ENCODE measurements at places on chromosomes 2 and 18. TPM values are rescaled to one million over a fixed set of nuclear protein-coding genes. Genes with fewer than 3 reads are reported as not detected.

DNA sequence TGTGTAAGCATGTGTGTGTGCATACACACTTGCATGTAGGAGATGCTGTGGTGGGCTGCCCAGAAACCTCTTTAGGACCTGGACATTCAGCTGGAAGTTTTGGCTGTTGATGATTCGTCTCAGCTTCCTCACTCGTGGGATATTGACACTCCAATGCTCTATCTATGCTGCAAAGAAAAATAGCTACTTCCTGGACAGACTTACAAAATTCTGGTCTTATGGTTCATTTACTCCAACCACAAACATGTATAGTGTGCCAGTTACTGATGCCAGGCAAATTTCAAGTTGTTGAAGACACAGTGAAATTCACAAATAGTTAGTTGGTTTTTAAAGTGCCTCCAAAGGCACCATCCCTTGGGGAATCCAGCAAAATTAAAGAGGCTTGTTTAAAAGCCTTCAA lies 882.6 kb downstream of the CPS1 start:
- no peak for DNase-seq

Gene RTTN
- total RNA-seq: 38.6 TPM

Gene FAM237A
- not detected for total RNA-seq

GRCh38 chr2:210635257-210635656 lies 78.9 kb downstream of the CPS1 start:
- DNase-seq: peak; percentile 56

GRCh38 chr18:60017371-60017770 lies 117.6 kb downstream of the PMAIP1 start:
- DNase-seq: no peak

DNA sequence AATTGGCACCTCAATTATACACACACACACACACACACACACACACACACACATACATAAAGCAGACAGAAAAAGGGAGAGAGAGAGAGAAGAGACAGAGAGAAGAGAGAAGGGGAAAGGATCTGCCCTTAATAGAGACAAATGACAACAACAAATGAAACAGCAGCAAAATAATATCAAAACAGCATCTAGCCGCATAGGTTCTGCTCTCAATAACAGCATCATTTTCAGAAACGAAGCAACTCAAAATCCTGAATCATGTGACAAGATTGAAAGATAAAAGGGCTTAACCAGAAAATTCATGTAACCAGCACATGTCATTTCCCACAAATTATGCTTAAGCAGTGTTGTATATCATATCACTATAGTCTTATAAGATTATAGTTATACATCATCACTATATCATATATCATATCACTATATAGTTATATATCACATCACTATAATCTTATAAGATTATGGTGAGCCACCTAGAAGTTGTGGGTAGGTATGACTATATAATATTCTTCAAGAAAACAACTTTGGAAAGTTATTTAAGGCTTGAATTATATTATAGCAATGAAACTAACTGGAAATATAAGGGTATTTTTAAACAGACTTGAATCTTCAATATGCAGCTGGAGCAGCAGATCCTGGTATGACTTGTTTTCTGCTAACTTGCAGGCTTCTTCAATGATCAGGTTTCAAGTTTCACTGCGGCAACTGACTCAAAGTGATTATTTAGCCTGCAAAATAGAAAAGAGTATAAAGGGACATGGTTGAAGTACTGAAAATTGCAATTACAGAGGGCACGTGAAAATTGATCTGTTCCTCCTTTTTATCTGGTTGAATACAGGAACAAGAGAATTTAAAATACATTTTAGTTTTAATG lies 16.1 kb upstream of the VPS54 start:
- DNase-seq: peak; percentile 40

DNA sequence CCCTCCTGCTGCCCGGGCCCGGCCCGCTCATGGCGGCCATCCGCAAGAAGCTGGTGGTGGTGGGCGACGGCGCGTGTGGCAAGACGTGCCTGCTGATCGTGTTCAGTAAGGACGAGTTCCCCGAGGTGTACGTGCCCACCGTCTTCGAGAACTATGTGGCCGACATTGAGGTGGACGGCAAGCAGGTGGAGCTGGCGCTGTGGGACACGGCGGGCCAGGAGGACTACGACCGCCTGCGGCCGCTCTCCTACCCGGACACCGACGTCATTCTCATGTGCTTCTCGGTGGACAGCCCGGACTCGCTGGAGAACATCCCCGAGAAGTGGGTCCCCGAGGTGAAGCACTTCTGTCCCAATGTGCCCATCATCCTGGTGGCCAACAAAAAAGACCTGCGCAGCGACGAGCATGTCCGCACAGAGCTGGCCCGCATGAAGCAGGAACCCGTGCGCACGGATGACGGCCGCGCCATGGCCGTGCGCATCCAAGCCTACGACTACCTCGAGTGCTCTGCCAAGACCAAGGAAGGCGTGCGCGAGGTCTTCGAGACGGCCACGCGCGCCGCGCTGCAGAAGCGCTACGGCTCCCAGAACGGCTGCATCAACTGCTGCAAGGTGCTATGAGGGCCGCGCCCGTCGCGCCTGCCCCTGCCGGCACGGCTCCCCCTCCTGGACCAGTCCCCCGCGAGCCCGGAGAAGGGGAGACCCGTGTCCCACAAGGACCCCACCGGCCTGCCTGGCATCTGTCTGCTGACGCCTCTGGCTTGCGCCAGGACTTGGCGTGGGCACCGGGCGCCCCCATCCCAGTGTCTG lies 767 bp downstream of the RHOB start:
- DNase-seq: peak; percentile 58

- peak; percentile 49 for DNase-seq
Observed at GRCh38 chr2:39524061-39524460, 87.0 kb upstream of the MAP4K3 start.

- DNase-seq: no peak
Observed at GRCh38 chr2:71605173-71605641, 151.8 kb downstream of the DYSF start.

Gene SP140
- 0.09 TPM for total RNA-seq

Gene ADRA2B
- total RNA-seq: under 0.01 TPM

Gene GPR39
- 12.7 TPM for total RNA-seq

- peak; percentile 74 for DNase-seq
Observed at GRCh38 chr2:29309090-29310029, 194.1 kb downstream of the CLIP4 start.

- no peak for DNase-seq
Observed at GRCh38 chr2:36404318-36404717, 48.7 kb downstream of the CRIM1 start.

- no peak for DNase-seq
Observed at GRCh38 chr18:63161032-63161760, 158.4 kb downstream of the BCL2 start.

Gene SLC19A3
- total RNA-seq: 1.6 TPM

Gene C1QL2
- not detected for total RNA-seq

- DNase-seq: no peak
Observed at GRCh38 chr2:190794790-190795189, 85.8 kb upstream of the GLS start.

- DNase-seq: peak; percentile 39
Observed at GRCh38 chr2:198873503-198874471, 584.0 kb downstream of the SATB2 start.

Gene PIEZO2
- total RNA-seq: 1.6 TPM

Gene UGT1A3
- total RNA-seq: not detected

Data from fibroblast of the aortic adventitia (primary cell).